ENCODE measurements at places on chromosomes 4 and X.
A peak's percentile ranks its signal among the peaks of the same experiment; 100 is the strongest.

DNA sequence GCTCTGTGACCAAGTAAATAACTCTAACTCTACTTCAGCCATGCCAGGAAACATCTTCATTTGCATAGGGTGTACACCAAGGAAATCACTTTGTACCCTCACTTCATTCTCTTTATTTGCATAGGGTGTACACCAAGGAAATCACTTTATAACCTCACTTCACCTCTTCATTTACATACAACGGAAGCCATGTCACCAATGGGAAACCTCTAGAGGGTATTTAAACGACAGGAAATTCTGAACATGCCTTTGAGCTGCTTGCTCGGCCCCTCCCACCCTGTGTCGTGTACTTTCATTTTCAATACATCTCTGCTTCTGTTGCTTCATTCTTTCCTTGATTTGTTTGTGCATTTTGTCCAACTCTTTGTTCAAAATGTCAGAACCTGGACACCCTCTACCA is 848.1 kb upstream of the FRG1 start:
- peak; percentile 37 for DNase-seq

GRCh38 chrX:141936080-141936479 is 32.4 kb downstream of the MAGEC1 start:
- DNase-seq: no peak

GRCh38 chrX:150871341-150871811 is 27.1 kb downstream of the CD99L2 start:
- DNase-seq: no peak

- no peak for DNase-seq
Observed at GRCh38 chr4:19158107-19158809, 1093.4 kb upstream of the SLIT2 start.

- DNase-seq: no peak
Observed at GRCh38 chr4:129350834-129351721, 255.1 kb downstream of the C4orf33 start.

DNA sequence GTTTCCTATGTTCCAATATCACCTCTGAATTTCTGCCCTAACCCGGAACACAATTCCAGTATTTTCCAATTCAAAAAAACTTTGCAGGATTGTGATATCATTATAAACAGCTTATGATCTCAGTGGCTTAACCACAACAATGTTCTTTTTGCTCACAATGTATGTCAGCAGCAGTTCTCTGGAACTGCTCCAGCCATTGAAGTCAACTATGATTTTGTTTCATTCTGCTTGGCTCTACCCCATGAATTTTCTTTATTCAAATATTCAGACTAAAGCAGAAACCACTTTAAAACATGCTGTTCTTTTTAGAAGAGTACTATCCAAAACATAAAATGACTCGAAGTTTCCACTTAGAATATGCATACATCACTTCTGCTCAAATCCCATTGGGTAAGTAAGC is 1611.1 kb downstream of the ARAP2 start:
- DNase-seq: no peak

DNA sequence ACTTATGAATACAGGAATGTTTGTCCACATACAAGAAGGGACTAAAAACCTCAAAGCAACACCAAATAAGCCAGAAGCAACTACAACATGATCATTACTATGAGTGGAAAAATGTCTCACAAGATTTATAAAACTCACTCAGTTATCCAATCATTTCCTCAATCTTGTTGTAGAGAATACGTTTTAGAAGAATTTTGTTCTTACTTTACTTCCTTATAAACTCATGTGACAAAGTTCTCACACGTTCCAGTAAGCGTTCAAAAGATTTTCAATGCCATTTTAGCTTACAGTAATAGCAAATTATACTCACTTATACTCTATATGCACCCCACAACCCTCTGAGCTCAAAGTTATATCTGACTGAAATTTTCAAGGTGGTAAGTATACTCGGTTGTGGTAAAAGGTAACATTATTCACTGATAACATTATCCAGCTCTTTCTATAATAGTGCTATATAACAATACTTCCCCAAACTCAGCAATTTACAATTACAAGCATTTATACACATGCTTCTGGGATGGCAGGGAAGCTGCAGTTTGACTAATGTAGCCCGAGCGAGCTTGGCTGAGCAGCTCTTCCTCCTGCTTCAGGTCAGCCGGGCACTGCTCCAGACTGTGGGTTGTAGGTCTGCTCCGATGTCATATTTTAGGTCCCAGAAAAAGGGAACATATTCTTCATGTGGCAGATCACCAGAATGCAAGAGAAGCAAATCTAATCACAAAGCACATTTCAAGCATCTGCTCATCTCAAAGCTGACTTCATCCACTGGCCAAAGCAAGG is 226.3 kb downstream of the RCHY1 start:
- no peak for DNase-seq

GRCh38 chrX:130120321-130120731 is 10.0 kb upstream of the ELF4 start:
- DNase-seq: no peak

DNA sequence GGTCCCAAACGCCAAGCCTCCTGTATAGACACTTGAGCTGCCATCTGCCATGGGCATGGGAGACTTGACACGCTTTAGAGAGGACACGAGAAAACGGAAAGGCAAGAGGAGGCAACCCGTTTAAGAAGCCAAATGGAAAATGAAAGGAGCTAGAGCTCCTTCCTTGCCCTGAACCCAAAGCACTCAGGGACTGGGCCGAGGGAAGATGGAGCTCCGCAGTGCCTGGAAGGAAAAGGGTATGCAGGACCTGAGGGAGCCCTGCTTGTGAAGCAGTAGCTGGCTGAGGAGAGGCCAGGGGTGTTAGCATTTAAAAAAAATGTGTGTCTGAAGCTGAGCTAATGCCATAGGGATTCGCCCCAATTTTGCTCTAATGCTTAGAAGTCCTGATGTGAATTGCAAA is 15.1 kb downstream of the MCF2 start:
- DNase-seq: no peak

DNA sequence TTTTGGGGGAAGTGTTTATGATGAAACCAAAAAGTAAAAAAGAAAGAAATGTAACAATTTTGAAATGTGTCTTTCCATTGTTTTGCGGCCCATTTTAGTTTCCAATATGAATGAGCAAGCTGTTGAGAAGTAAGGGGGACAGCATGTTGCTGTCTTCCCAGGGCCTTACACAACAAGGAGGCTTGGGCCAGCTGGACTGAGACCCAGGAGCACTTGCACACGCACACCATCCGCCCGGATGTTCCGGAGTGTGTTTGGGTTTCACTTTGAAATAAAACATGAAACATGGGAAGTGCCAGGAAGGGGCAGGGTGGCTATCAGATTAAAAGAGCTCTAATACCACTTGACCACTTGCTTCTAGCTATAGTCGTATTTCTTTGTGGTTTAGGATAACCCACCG is 144.4 kb downstream of the NHS start:
- no peak for DNase-seq

DNA sequence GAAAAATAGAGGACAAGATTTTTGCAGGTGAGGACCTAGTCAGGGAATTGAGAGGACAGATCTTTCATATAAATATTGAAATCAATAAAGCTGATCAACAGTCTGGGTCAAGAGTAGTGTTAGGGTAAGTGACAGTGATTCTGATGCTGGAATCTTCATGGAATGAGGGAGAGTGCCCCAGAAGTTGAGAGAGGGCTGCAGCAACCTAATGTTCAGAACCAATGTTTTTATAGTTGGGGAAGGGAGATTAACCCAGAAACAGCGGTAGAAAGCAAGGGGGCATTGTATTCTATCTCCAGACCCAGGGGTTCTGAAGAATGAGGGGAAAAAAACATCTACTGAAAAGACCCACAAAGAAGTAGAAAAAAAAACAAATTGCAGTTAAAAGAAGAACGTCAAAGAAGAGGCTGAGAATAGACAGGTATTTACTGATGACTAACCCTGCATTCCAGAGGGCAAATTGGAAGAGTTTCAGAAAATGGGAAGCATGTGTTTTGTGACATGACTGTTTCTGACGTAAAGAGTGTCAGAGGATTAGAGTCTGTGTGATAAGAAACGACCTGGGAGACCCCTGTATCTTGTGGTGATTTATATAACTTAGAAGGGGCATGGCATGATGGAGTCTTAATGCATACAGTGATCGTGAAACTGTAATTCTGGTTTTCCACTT is 819.6 kb upstream of the EPHA5 start:
- no peak for DNase-seq

DNA sequence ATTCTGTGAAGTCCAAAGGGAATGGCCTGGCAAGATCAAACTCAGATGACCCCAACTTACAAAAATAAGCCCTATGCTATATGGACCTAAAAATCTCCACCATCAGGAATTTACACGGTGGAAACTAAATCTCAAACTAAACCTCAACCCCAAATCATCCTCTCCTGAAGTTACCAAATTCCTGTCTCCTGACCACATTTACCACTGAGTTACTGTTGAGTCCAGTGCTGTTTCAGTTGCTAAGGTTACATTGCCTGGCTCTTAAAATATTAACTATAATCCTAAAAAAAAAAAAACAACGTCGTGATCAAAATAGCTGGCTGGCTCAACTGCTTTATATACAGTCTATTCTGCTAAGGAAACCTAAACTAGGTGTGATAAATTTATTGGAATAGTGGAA is 315.2 kb upstream of the SLIT2 start:
- no peak for DNase-seq

GRCh38 chr4:184115399-184115798 is 102.3 kb downstream of the ENPP6 start:
- no peak for DNase-seq

DNA sequence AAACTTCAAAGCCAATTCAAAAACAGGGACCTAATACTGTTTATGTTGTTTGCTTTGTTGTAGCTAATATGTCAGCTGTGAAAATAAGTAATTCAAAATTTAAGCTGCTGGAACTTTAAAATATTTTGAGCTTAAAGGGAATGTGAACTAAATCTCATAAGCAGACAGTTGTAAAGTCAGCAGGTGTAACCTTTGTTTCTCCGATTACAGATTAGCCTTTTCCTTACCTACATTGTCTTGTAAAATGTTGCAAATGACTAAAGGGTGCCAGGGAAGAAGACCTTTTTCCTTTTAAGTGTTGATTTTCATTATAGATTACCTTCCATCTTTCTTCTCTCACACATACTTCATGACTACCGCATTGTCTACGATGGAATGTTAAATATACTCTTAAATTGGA is 405.1 kb downstream of the KCNIP4 start:
- DNase-seq: no peak

- no peak for DNase-seq
Observed at GRCh38 chrX:68186552-68187262, 246.6 kb downstream of the OPHN1 start.

DNA sequence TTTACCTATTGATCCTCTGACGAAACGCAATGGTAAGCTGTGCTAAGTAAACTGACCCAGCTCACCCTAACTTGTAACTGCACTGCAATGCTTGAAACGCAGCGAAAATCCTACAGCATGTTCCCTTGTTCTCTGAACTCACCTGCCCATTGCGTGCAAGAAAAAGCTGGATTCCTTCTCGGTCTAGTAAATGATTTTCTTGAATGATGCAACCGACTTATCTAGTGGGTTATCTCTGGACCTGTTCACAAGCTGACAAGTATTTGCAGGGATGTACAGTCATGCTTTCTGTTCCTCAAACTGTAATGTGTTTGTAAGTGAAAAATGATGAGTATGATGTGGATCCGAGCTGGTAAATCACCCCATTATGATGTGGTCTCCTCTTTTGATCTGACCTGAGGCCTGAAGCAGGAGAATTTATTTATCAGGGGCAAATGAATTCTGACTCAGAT is 140.1 kb downstream of the BTC start:
- no peak for DNase-seq

- no peak for DNase-seq
Observed at GRCh38 chr4:41670530-41670929, 78.0 kb downstream of the PHOX2B start.

DNA sequence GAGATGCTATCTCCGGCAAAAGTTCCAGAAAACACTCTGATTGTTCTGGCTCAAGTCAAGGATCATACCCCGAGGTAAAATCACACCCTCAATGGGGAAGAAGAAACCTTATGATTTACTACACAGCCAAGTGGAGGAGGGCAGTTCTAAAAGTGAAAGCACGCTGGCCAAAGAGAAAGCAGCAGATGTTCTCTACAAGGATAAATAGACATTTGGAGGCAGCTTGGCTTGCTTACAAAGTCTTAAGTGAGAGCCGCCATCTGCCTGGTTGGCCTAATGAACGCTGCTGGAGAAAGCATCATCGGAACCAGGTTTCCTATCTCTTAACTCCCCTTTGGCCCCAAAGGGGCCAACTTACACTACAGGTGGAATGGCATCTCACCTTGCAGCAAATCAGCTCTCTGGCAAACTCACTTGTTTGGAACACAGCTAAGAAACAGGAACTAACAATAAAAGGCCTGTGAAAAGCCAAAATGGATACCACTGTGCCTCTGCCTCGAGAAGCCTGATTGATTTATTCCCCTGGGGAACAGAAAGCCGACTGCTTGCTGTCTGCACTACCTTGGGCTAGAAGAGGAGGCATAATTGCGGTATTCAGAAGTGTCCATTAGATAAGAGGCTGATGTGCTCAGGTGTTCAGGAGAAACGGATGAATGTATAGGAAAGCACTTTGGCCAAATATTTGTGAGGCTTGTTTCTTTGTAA is 22.8 kb downstream of the FRAS1 start:
- DNase-seq: no peak

DNA sequence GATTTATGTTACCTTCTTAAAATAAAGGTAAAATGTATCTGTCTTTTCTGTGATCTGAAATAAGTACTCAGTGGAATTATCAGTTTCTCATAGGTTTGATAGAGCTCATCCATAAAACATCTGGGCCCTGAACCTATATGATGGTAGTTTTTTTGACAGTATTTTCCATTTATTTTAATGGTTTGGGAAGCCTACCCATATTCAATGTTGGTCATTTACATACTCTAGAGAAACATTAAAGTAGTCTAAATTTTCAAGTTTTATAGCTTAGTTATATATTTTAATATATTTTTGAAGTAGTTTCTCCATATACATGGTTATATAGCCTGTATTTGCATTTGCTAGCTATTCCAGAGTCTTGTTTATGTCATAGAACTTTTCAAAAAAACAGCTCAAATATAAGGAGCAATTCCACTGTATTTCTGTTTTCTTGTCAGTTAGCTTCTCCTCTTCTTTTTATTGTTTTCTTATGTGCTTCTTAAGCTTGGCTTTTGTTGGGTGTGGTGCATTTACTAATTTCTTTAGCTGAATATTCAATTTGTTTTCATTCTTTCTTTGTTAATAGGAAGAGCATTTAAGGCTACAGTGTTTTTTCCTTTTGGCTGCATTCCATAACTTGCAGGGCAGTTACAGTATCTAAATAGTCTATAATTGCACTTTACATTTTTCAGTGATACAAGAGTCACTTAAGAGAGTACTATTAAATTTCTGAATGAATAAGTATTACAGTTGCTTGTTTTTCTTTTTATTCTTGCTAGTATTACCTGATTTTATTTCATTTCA is 181.4 kb downstream of the DKK2 start:
- no peak for DNase-seq

GRCh38 chrX:48939524-48940228 is 17.7 kb downstream of the OTUD5 start:
- DNase-seq: no peak

- DNase-seq: no peak
Observed at GRCh38 chr4:150259861-150260567, 181.8 kb downstream of the DCLK2 start.

DNA sequence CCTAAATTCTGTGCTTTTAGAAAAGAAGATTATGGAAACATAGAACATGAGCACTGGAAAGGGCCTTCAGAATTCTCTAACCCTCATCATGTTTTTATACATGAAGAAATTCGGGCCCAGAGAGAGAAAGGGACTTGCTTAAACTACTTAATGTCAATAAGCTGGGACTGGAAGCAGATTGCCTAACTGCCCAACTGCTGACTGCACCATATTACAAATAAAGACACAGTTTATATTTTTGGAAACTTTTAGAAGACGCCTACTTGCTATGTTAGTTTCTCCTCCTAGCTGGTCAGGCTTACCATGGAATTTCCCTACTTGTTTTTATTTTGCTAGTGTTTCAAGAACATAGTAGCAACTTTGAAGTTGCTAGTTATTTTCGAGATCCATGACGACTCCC is 47.1 kb downstream of the SLC9A6 start:
- DNase-seq: no peak
